ENCODE measurements at places on chromosomes 5 and 9.

GRCh38 chr5:177470759-177471536 lies 2.5 kb downstream of the DBN1 start:
- no peak for DNase-seq

DNA sequence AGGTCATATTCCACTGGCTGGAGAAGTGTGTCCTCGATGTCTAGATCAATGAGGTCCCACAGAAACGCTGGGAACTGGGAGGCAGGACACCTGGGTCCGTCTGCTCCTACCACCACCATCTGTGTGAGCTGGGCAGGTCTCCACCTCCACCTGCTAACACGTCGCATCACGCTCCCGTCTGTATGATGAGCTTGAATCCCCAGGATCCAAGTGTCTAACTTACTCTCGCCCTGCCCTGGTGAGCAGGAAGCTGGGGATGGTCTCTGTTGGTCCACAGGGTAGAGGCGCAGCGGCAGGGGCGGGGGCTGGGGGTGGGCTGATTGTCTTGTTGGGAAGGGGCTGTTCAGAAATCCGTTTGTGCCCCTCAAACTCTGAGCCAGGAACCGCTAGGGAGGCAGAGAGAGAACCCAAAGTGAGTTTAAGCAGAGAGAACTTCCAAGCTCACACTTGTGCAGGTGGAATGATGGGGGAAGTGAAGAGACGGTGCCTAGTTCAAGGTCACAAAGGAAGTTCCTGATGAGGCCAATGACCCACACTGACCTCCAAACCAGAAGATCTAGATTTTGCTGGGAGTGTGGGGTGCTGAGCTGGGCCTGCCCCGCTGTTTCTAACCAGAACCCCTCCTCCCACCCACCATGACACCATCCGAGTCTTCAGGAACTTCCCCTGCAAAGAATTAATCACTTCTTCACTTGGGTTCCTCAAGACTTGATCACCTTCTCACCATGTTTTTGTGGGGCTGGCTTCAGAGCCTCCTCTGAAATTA lies 21.1 kb downstream of the ORM2 start:
- no peak for DNase-seq

DNA sequence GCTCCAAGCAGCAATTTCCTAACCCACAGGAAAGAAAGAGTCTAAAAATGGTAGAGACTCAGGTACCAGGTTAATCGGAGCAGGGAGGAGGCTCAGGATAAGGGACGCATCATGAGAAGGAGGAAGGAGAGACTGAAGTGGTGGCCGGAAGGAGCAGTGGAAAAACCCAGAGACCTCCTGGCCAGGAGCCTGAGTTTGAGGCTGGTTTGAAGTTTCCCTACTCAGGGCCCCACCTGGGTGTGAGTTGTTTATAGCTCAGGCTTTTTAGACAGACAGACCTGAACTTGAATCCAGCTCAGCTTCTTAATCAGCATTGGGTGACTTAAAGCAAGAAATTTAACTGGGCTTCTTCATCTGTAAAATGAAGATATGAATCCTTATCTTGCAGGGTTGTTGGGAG lies 11.9 kb upstream of the AQP7 start:
- no peak for DNase-seq

- DNase-seq: no peak
Observed at GRCh38 chr5:115514220-115514619, 30.4 kb downstream of the FEM1C start.

- no peak for DNase-seq
Observed at GRCh38 chr5:114407783-114408182, 45.9 kb downstream of the KCNN2 start.

DNA sequence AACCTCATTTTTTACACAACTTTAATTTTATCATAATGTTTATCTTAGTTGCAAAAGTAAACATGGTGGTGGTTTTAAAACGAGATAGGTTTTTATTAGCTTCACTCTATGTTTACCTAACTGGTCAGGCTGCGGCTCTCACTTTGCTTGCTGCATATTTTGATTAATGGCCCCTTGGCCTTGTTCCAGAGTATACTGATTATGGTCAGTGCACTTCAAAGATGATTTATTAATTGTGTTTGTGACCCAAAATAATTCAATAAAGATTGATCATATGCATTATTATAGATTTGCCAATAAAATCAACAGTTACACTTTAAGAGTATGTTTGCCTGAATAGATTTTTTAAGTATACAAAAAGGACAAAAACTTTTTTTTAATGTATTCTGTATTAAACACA lies 188.0 kb downstream of the XRCC4 start:
- no peak for DNase-seq

DNA sequence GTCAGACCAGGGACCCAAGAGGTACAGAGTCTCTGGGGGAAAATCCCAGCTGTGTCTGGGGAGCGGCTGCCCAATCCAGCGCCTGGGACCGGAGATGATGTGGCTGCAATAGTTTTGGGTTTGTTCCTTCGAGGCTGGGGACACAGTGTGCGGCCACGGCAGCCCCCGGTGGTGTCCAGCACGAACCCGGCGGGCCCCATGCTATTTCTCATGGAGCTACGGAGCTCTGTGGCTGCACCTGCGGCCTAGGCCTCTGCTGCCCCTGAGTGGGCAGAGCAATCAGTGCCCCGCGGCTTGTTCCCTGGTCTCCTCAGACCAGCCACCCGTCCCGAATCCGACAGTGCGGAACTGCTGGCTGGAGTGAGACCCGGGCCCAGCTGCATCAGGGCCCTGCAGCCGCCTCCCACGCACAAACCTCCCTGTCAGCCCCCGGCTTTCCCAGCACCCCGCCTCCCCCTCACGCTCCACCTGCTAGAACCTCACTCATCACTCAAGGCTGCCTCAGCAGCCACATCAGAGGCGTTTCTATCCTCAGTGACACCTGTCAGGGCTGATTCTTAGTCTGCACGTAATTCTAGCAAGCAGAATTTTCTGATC lies 29.0 kb downstream of the SARDH start:
- DNase-seq: peak; percentile 17

DNA sequence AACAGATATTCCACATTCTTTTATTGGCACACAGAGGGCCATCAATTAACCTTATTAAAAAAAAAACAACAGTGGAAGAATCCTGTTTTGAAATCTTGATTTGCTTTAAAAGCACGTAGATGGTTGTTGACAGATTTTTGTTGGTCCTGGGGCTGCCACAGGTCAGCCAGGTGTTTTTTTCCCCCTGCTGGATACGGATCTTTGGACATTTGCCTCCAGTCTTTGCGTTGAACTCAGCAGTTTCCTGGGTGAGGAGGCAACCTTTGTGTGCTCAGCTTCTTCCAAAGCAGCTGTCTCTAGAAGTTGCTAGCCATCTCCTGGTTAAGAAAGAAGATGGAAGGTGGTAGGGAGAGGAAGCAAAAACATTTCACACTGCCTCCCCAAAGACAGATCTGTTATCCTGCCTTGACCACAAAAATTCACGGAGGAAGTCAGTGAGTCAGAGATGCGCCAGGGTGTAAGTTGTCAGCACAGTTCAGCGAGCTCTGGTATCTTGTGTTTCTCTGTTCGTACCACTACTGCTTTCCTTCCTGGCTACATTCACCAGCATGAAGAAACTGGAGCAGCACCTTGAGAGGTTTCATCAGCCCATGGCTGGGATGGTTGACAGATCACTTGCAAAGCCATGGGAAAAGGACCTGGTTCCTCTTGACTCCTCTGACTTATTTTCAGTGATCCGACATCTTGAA lies 207.3 kb downstream of the ARHGAP26 start:
- no peak for DNase-seq

GRCh38 chr5:168793841-168794837 lies 215.0 kb upstream of the PANK3 start:
- DNase-seq: peak; percentile 3

- no peak for DNase-seq
Observed at GRCh38 chr5:77029376-77029885, 773 bp upstream of the AGGF1 start.

GRCh38 chr5:5649641-5650040 lies 227.2 kb downstream of the ICE1 start:
- DNase-seq: no peak

DNA sequence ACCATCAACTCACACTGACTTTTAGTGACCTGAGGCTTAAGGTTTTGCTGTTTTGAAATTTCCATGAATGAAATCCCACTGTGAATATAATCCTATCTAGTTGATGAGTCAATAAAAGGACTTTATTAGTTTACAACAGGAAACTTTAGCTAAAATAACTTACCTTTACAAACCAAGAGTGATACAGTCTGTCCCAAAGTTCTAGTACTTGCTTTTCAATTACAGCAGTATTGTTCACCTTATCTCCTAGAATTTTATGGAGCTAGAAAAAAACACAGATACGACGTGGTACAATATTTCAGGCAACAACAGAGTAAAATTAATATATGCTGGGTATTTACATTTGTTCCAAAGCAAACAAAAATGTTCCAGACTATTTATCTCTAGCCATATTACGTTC lies 46.9 kb upstream of the CTNNAL1 start:
- DNase-seq: no peak

- no peak for DNase-seq
Observed at GRCh38 chr9:82152181-82152580, 163.6 kb downstream of the SPATA31D1 start.

DNA sequence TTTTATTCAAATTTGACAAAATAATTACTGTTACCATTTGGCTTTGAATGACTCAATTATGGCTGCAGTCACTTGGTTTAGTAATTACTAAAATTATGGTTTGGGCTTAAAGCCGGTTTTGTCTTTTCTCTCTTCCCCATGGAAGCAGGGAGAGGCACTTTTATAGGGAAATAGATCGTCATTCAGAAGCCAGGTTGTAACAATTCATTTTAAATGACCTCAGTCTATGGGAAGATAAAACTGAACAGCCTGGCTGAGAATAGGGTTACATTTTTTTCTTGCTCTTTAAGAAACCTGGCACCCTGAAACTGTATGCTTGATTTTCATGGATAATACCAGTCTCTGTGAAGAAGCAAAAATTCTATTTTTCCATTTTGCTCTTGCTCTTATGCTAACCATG lies 169.8 kb downstream of the SMC2 start:
- DNase-seq: no peak

GRCh38 chr9:17349831-17350230 lies 215.0 kb downstream of the CNTLN start:
- DNase-seq: no peak

- DNase-seq: no peak
Observed at GRCh38 chr5:127834094-127834531, 130.9 kb downstream of the CCDC192 start.

DNA sequence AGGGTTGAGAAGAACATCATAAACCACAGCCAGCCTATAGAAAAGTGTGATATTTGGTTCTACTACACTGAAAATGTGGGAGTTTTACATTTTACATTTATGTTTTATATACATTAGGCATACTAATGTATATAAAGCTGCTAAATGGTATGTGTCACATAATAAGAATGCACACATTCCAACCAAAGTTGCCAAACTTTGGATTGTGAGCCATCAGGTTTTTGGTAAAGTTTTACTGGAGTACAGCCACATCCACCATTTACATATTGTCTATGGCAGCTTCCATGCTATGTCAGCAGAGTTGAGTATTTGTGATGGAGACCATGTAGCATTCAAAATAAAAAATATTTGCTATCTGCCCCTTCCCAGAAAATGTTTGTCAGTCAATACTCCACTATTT lies 23.1 kb upstream of the TARS1 start:
- no peak for DNase-seq

GRCh38 chr5:106312360-106312759 lies 1358.4 kb downstream of the EFNA5 start:
- no peak for DNase-seq

GRCh38 chr5:116380621-116381020 lies 194.0 kb downstream of the SEMA6A start:
- DNase-seq: no peak

DNA sequence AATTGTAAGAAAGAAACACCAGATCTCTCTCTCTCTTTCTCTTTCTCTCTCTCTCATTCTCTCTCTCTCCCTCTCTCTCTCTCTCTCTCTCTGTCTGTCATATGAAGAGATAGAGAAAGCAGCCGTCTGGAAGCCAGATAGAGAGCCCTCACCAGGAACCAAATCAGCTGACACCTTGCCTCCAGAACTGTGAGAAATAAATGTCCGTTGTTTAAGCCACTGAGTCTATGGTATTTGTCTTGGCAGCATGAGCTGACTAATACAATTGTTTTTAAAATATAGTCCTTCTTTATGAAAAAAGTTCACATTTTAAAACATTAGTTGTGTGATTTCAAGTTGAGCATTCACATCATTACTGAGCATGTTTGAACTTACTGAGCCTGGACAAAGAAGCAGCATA lies 275.6 kb downstream of the CETN3 start:
- DNase-seq: no peak

GRCh38 chr5:72752909-72753308 lies 63.6 kb upstream of the TNPO1 start:
- no peak for DNase-seq

GRCh38 chr5:176985516-176985915 lies 21.1 kb downstream of the UIMC1 start:
- no peak for DNase-seq

DNA sequence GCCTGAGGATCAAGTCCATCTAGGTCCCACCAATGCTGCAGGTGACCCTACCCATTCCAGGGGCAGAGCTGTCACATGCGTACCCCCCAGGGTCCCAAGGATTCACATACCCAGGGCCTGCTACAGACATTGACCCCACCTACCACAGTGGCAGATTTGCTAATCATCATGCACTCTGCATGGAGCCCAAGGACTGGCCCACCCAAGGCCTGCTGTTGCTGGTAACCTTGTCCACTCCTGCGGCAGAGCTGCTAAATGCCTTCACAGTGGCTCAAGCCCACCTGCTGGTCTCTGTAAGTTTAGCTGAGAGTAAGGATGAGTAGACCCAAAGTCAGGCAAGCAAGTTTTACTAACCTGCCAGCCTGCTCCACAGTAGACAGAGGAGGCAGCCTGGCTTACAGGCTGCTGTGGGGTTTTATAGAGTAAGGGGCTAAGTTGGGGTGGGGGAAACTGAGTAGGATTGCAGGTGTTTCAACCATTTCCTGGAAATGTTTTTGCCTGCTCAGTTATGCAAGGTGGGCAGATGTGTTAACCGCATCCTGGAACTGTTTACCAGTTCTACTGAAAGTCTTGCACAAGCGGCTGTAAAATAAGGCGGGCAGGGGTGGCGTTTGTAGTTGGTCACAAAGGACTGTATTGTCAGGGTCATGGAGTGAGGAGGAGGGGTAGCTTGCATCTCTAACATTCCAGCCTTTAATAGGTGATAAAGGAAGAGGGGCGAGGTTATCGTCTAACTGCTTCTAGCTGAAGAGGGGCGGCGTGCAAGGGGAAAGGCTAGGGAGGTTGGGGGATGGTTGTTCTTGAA lies 2163.5 kb upstream of the WWC1 start:
- no peak for DNase-seq

DNA sequence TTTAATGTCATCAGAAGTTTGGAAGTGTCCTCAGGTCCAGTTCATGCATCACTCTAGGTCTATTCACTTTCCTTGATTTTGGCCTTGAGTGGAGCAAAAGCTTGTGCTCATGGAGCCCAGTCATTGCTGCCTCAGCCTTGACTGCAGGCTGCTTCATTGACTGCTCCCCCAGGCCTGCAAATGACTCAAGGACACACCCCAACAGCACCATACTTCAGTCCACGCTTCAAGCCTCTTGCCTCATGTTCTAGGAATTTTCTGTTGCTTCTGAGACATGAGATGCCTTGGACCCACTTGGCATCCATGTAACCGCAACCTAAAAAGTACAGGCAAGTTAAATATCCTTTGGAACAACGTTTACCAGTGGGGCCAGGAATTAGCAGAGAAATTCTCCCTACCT lies 193.7 kb downstream of the PIK3R1 start:
- no peak for DNase-seq

Data from activated CD4-positive, alpha-beta T cell treated with anti-CD3 and anti-CD28 coated beads, Interleukin-2, amount 50 U/mL, for 24 hours (primary cell).